C1 segment of cervical spinal cord (tissue), 14 donors: ENCODE measurements at places on chromosomes 2 and 18.

GRCh38 chr2:118388771-118389170, 300.5 kb downstream of the INSIG2 start:
- DNase-seq, result no peak

DNA sequence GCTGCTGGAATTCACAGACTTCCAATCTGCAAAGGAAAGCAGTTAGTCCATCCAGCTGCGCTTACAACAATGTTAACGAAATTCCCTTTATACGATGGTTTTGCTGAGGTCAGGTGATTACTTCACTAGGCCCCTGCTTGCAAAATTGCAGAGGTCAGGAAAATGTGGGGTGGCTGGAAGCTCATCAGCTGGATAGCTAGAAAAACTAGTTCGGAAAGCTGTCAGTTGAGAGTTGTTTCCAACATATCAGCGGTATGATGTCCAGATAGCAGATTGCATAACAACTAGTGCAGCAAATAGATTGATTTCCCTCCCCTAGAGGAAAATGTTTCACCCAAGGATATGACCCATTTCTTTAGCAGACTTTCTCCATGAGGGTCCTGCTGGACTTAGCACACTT, 2021.1 kb upstream of the CELF4 start:
- no peak for DNase-seq

GRCh38 chr18:12044591-12044990, 49.1 kb upstream of the ANKRD62 start:
- no peak for DNase-seq

DNA sequence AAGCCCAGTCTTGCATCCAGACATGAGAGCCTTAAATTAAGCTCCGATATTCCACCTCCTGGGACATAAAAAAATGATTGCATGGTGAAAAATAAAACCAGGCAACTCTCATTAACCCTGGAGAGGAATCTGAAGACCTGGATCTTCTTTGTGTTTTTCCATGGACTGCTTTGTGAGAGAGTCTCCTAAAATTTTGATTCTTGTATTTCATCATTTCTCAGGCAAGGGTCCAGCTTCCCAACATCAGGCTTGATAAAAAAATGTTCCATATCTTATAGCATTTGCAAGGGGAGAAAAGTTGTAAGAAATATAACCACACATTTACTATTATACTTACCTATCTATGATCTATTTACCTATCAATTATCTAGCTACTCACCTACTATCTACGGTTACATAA, 327.5 kb upstream of the SPHKAP start:
- DNase-seq, result no peak

DNA sequence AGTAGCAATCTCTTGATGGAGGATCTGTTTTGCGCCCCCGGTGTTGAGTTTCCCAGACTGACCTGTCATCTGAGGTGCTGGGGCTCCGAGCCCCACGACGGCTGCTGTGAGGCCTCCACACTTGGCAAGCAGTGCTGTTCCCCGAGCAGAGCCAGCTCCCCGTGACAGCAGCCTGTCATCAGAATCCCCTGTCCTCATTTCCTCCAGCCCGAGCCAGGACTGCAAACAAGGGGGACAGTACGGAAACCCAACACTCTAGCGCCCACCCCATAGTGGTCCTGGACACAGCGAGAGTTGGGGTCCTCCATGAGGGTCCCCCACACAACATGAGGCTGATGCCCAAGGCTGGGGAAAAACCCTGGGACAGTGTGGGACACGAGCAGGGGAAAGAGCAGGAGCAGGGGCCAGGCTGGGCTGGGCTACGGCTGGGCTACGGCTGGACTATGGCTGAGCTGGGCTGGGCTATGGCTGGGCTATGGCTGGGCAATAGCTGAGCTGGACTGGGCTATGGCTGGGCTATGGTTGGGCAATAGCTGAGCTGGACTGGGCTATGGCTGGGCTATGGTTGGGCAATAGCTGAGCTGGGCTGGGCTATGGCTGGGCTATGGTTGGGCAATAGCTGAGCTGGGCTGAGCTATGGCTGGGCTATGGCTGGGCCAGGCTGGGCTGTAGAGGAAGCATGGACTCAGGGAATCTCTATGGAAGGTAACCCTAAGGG, 1.5 kb upstream of the KLHL30 start:
- no peak for DNase-seq

DNA sequence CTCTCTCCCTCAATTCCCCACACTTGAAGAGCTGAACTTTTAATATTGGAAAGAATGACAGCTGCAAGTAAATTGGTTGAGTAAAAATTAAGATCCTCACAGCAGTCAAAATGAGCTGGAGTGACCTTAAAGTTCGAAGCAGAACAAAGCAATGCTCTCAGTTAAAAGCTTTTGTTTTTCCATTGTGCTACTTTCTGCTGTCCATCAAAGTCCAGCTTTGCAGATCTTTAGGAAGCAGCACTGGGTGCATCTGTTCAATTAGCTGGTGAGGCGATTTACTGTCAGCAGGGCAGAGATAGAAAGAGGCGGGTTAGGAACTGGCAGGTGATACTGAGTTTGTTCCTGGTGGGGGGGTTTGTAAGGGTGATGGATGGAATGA, 834.8 kb downstream of the CPS1 start:
- DNase-seq, result no peak

- no peak for DNase-seq
Observed at GRCh38 chr18:38257661-38258060, 692.1 kb upstream of the CELF4 start.

DNA sequence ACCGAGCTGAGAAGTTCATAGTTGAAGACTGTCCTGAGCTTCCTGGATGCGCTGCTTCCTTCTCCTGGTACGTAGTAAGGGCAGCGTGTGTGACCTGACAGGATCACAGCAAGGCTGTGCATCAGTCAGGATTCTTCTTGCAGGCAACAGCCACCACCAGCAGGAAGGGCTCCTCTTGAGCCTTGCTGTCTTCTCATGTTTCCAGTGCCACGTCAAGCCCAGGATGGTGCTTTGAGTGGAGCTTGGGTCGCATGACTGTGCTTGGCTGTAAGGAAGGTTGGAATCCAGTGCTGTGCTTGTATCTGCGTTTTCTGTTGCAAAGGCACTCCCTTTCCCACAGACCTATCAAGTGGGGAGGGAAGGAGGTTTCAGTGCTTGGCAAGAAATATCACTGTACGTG, 194.3 kb downstream of the LDLRAD4 start:
- DNase-seq, result no peak
